ENCODE measurements at places on chromosomes 6 and 20.

DNA sequence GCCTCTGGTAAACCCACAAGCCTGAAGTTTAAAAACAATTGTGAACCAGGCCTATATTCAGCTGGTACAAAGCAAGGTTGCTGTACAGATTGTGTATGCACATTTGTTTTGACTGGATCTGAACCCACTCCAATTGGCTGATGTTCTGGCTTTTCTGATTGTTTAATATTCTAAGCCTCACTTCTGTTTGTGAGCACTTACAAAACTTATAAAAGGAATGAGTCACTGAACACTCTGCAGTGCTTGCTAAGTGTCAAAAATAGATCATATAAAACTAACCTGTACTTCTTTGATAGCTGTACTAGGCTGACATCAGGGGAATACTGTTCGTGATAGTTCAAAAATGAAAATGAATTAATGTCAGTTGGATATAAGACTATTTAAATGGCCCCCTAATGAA, 12.1 kb downstream of the COL21A1 start:
- no peak for DNase-seq

- DNase-seq, result no peak
These were observed 213.9 kb downstream of the TTLL2 start for GRCh38 chr6:167538746-167539145.

DNA sequence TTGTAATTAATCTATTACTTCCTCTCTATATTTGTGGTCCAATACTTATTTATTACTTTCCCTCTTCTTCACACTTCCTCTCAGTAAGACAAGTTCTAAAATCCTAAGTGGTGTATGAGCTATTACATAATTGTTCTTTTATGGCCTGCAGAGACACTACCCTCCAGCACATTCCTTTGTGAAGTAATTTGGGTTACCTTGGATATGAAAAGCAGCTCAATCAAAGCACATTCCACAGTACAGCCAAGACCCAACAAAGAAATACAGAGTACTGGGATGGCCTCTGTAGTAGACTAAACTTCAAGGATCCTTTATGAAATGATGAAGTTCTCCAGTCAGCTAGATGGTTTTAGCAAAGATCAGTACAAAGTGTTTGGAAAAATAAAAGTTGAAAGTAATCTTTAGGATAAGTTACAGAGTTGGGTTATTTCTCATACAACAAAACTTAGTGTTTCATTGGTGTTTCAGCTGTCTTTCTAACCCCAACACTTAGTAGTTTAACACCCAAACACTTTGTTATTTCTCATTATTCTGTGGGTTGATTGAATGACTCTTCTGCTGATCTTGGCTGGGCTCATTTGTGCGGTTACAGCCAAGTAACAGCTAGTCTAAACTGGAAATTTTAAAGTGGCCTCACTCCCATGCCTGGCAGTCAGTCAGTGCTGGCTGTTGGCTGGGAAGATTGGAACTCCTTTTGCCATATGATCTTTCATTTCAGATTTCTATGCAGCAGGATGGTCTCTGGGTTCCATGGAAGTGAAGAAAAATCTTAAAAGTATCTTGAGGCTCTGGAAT, 161.5 kb upstream of the POU3F2 start:
- DNase-seq, result no peak

DNA sequence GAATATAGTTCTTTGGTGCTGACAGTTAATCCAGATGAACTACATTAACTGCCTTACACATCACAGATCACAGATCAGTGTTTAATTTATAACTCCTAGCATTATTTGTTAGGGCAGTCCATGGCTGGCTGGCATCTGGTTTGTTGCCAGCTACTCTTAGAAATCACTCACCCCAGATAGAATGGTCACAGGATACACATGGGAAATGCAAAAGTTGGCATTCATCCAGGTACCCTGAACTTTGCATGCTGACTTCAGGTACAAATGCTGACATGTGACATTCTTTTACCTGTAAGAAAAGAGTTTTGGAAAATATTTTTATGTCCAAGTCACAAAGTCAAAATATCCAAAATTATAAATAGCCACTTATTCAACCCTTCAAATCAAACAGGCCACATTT, 20.2 kb downstream of the FBXL4 start:
- no peak for DNase-seq

Measured in omental fat pad (tissue), 4 donors.